ENCODE measurements at places on chromosomes 4 and X.

- no peak for DNase-seq
Observed at GRCh38 chr4:153114771-153115321, 89.4 kb upstream of the TRIM2 start.

- DNase-seq = no peak
Observed at GRCh38 chr4:96003951-96004740, 164.3 kb downstream of the PDHA2 start.

GRCh38 chrX:123753656-123754350 lies 21.0 kb upstream of the THOC2 start:
- DNase-seq = no peak

DNA sequence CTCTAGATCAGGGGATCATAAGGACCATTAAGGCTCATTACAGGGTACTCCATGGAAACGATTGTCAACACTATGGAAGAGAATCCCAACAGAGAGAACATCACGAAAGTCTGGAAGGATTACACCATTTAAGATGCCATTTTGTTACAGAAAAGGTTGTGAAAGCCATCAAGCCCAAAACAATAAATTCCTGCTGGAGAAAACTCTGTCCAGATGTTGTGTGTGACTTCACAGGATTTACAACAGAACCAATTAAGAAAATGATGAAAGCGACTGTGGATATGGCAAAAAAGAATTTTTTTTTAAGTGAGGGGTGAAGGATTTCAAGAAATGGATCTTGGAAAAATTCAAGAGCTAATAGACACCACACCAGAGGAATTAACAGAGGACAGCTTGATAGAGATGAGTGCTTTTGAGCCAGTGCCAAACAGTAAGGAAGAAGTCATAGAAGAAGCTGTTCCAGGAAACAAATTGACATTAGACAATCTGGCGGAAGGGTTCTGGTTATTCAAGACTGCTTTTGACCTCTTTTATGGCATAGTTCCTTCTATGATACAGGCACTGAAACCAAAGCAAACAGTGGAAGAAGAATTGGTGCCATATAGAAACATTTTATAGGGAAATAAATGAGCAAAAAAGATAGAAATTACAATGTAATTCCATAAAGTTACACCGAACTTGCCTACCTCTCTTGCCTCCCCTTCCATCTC lies 17.3 kb upstream of the LSM6 start:
- DNase-seq = no peak

- no peak for DNase-seq
Observed at GRCh38 chr4:117783716-117784115, 250.6 kb upstream of the NDST3 start.

GRCh38 chr4:88158038-88158488 lies 376 bp downstream of the ABCG2 start:
- DNase-seq = no peak

DNA sequence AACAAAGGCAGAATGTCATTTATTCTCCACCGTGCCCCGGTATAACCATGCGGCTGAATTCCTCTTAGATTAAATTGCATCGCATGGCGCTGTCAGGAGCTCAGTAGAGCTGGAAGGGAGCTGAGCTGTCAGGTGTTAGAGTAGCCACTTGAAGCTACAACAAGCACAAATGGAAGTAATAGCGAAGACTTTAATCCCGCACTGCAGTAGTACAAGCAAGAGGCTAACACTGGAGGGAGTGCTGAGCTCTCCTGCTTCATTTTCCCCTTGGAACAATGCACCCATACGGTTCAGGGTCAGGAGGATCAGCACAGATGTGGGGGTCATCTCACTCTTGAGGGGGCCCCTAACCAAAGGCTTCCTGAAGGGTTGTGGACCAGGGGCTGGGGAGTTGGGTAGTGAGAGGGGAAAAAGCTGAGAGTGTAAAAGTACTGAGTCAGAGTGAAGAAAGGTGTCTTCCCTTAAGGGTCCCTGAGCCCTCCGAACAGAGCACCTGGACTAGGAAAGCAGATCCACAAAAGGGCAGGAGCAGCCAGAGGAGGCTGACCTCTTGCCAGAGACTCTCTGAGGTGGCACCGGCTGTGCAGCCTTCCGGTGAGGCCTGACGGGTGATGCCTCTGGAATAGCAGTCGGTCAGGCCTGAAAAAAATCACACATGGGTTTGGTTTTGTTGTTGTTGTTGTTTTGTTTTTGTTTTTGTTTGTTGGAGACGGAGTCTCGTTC lies 36.0 kb upstream of the CBR4 start:
- DNase-seq = no peak

DNA sequence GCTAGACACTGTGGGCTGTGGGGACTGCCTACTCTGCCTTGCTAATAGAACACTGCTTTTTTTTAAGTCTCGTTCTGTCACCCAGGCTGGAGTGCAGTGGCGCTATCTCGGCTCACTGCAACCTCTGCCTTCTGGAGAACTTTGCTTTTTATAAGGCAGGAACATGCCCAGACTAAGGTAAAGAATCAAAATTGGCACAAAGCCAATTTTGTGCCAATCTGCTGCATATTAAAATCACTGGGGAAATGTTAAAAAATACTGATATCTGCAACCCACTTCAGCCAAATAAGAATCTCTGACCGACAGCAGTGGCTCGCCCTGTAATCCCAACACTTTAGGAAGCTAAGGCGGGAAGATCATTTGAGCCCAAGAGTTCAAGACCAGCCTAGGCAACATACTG lies 36.5 kb upstream of the CEP135 start:
- no peak for DNase-seq

- DNase-seq = no peak
Observed at GRCh38 chrX:9442056-9442455, 22.8 kb upstream of the TBL1X start.

GRCh38 chr4:129264008-129264657 lies 168.2 kb downstream of the C4orf33 start:
- DNase-seq = peak; percentile 17

DNA sequence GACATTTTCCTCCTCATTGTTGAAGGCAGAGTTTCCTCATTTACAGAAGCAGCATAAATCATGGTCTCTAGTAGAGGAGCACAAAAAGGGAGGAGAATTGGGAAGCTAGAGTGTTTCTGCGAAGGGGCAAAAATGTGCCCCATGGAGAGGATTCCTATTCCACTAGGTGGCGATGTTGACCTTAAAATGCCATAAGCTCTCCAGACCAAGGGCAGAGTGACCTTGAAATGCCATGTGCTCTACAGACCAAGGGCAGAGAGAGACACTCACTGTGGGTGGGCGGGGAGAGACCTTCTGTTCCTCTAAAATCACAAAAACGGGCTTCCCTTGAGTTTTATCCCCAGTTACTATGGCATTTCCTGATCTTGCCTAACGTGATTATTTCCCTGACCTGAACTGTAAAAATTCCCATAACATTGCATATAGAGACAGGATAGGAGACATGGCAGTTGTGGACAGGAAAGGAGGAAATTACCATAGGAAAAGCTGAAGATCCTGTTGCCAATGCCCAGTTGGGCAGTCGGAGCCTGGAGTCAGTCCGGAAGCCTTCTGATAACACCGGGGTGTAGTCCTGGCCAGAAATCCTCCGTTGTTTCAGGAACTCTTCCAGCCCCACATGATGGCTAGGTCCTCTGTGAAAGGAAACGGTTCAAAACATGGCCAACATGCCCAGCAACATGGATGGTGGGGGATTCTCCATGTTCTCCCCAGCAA lies 567.7 kb downstream of the MAGEB5 start:
- DNase-seq = no peak

DNA sequence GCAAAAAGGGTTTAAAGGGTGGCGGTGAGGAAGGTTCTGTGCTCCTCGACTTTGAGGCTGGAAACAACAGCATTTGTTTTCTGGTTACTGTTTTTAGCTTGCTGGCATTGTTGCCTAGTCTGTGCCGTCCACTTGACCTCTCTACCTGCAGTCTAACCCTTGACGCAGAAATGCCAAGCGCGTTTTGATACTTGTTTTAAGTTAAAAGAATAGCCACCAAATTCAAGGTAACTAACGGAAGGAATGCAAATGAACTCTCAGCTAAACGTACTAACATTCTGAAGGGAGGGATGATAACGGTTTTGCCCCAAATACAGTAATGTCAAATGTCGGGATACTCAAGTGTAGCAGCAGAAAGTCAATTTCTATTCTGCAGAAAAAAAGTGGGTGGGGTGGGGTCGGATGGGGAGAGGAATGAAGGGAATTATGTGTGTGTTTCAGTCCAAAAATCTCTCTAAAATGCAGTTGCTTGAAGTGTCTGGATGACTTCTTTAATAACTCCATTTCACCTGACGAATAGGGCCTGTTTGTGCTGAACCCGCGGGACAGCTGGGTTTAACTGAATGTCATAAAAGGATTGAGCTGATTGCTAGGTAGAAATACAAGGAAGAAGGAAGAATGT lies 3.4 kb upstream of the NKX6-1 start:
- no peak for DNase-seq

DNA sequence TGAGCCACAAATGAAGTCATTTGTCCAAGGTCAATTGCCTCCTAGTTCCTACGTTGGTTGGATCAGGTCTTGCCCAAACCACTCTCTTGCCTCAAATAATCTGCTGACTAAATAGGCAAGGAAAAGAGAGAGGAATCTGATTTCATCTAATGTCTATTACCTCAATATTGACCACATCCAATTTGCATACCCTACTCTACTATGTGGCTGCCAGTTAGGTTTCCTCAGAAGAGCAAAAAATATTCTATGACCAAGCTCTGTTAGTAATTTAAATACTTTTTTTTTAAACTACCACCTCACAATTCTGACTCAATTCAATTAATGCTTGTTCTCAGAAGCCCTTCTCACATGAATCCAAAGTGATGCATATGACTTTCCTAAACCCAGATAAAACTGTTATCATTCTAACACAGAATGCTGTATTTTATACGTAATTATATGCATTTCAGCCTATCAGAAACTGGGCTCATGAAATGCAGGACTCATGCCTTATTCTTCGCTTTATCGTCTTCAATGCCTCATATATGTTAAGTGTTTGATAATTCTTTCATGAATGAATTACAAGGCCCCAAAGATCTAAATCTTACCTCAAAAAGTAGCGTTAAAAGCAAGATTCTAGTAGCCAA lies 98.6 kb downstream of the HUWE1 start:
- DNase-seq = no peak
